Activated naive CD4-positive, alpha-beta T cell treated with anti-CD3 and anti-CD28 coated beads, Interleukin-2, amount 10 ng/mL, durations not matched to agents 7 days and 5 days (primary cell): ENCODE measurements at places on chromosomes 16 and 17.

DNA sequence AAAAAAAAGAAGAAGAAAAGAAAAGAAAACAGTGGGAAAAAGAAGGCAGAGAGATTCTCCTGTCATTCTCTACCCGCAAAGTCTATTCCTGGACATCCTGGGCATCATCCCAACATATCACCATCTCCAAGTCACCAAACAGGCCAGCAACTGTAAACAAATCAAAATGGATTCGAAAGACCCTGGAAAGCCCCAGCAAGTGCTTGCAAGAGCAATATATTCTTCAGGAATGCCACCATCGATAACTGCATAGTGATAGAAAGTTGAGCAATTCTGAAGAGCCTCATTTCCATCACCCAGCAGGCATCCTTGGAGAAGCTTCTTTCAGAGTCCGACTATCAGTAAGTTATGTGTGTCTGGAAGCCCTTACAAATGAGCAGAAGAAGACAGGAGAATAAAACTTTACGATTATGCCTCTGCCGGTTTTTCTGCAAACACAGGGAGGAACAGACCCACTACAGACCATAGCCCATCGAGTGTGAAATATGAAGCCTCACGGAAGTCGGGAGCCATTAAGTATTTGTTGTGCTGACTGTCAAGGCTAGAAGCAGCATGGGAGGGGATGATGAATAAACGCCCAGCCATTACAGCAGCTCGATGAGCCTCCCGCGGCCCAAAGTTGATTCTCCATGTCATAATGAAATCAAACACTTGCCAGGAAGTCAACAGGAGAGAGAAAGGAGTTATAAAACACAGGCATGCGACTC lies 64.5 kb upstream of the SEC14L1 start:
- no peak for DNase-seq

- DNase-seq, result no peak
These were observed 3.7 kb downstream of the HPR start for GRCh38 chr16:72066747-72067146.

- no peak for DNase-seq
These were observed 291.7 kb upstream of the FOXF1 start for GRCh38 chr16:86218479-86219170.

- no peak for DNase-seq
These were observed 109.3 kb downstream of the IRX3 start for GRCh38 chr16:54177052-54177861.

DNA sequence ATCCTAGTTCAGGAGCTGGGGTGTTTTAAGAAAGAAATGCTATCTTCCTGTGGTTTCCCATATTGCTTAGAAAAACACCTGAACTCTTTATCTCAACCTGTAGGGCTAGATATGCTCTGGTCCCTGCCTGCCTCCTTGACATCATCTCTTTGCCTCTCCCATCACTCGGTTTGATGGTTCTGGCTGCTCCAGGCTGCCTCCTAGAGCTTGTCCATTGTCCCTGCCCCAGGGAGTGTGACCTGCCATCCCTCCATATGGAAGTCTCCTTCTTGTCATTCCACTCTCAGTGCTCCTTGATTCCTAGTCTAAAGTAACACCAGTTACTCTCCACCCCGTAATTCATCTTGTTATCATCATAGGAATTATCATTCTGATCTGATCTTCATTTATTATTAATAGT lies 369.0 kb upstream of the EEF2KMT start:
- no peak for DNase-seq

DNA sequence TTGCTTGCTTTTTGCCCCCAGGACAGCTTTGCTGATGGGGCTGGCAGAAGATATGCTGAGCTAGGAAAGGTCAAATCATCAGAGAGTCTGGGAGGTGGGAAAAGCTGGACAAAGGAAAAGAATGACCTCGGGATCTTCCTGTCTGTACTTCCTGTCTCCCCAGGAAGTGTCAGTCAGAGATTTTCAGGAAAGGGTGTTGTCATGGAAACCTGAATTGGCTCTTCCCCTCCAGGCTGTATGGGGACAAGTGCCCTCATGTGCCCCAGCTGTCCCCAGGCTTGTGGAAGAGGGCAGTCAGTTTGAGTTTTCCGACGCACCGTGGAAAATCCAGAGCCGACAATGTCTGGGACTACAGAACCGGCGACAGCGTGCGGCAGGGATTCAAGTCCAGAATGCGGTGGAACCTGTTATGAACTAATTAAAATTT lies 122.7 kb upstream of the ZFHX3 start:
- no peak for DNase-seq

DNA sequence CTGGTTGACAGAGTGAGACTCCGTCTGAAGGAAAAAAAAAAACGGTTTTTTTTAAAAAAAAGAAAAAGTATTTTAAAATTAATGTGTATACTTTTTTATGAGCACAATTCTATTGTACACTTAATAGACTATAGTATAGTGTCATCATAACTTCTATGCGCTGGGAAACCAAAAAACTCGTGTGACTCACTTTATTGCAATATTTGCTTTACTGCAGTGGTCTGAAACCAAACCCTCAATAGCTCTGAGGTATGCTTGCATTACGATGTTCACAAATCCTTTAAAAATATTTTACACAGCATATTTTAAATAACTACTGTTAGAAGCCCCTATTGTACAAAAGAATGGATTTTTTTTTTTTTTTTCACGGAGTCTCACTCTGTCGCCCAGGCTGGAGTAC lies 12.4 kb upstream of the MAP2K6 start:
- DNase-seq, result no peak

GRCh38 chr17:39402890-39403605 lies 1.6 kb upstream of the FBXL20 start:
- DNase-seq, result no peak

DNA sequence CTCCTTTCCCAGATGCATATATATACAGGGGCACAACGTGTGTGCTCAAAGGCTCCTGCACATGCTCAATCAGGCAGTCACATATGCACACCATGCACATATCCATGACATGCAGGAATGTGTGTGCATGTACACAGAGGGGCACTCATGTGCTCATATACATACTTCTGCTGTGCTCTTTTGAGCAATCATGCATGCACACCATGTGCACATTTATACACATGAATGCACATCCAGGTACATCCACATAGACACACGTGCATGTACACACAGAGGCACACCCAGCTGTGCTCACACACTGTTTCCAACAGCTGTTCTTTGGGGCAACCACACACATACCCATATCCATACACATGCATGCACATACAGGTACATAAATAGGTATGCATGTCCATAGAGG lies 165.3 kb downstream of the SALL1 start:
- DNase-seq, result no peak

GRCh38 chr16:27270349-27270748 lies 1.8 kb upstream of the NSMCE1 start:
- no peak for DNase-seq

GRCh38 chr16:80667925-80668324 lies 127.1 kb downstream of the DYNLRB2 start:
- DNase-seq, result no peak
